ENCODE measurements at places on chromosomes 5 and 9.

DNA sequence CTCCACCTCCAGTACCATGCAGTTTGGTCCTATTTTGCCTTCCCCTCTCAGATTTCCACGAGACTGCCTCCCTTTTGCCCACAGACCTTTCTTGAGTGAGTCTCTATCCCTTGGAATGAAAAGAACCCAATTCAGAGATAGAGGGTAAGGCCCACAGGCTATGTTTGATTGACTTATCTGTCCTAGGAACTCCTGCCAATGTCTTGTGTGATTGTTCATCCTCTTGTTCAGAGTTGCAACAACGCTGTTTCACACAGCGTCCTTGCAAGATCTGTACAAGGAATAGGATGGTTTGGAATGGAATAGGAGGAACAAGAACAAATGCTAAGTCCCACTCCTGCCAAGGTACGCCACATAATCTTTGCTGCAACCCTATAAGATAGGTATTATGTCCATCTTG, 142.2 kb upstream of the ABCA1 start:
- DNase-seq: no peak

DNA sequence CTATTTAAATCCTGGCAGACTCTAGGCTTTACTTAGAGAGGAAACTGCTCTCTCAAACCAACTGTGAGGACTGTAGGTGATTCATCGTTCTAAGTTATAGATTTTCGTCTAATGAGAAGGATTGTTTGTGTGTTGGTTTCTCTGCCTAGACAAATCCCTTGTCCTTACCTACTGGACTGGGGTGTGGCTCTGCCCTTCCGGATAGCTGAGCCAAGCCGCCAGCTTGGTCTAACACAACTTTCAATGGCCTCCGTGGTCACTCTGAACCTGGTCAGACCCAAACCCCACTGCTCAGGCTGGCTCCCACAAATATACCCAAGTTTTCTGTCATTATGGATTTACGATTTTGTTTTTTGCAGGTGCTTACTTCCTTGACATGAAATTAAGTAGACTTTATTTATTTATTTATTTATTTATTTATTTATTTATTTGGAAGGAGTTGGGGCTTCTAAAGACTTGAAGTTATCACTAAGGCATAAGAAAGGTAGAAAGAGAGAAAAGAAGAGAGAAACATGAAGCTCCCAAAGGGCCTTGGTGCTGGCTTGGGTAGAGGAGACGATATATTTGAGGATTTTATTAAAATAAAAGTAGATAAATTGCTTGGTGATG, 19.0 kb downstream of the CARTPT start:
- no peak for DNase-seq

- no peak for DNase-seq
Observed at GRCh38 chr9:426976-427375, 212.3 kb downstream of the DOCK8 start.

DNA sequence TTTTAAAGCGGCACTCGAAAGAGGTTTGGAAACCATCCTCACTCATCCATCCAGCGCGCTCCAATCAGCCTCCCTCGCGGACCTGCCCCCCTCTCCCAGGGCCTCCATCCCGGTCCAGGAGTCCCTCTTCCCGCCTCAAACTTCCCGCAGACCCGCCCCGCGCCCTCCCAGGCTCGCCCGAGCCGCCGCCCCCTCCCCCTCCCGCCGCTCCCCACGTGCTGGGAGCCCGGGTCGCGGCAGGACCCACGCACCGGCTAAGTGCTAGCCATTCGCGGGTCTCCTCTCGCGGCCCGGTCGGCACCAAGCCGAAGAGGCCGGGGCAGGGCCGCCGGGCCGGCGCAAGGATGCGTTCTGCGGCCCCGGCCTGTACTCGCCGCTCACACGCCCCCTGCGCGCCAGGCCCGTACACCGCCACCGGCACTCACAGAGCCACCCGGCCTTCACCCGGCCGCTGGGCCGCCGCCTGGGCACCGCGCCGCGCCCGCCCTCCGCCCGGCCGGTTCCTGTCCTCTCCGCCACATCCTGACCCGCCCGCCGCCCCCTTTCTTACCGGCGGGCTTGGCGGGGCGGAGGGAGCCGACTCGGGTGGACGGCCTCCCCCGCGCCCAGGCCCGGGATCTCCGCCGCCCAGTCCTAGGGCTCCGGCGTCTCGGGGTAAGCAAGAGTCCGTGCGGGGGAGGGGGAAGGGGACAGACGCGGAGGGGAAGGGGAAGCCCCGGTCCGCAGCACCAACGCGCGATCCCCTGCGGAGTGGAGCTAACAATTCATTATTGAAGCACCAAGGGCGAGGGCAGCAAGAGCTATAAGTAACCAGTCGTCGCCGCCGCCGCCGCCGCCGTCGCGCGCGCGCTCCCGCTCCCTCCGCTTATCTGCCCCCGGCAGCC, 576 bp downstream of the CHD1 start:
- DNase-seq: peak; percentile 91

DNA sequence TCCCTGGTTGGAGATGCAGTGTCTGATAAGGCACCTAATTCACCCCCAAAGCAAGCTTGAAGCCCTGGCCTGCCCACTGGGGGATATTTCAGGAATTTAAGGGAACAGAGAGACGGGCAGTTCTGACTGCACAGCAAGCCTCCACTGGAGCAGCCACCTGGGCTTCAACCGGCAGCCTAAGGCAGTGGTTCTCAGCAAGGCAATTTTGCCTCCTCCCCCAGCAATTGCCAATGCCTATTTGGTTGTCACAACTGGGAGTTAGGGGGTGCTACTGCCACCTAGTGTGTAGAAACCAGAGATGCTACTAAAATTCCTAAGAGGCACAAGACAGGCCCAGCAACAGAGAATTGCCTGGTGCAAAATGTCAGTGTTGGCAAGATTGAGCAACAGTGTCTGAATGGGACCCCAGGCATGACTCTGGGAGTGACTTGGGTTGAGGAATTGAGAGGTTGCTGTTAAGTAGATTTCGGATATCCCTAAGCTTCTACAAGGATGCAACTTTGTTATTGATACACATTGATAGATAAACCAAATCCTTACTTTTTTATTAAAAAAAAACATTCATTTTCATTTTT, 58.7 kb upstream of the CTSL start:
- DNase-seq: no peak

- DNase-seq: no peak
Observed at GRCh38 chr9:12732971-12733370, 39.8 kb downstream of the TYRP1 start.

DNA sequence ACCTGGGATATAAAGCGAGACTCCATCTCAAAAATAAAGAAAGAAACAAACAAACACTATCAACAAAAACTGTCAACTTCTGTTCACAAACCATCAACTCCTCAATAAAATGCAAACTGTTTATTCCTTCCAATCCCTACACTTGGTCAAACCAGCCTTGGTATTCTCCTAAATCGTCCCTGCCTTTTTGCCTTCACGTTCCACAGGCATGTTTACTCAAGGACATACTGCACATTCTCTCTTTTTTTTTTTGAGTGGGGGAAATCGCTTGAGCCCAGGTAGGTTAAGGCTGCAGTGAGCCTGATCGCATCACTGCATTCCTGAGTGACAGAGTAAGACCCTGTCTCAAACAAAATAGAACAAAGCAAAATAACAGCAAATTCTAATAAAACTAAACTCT, 13.0 kb downstream of the UBAP2 start:
- DNase-seq: no peak

DNA sequence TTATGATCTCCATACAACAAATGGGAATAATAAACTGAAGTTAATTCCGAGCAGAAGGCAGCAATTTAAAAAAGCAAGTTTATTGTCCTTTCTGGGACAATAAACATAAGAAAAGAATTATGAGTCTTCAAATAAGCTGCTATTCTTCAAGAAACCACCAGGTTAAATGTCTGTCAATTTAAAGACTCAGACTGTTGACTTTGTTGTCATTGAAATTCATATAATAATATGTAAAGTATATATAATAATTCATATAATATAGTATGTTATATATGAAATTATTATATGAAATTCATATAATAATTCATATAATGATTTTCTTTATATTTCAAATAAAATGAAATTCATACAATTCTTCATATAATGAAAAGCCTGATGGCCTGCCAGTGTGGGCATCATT, 497.5 kb upstream of the RGMB start:
- DNase-seq: no peak

DNA sequence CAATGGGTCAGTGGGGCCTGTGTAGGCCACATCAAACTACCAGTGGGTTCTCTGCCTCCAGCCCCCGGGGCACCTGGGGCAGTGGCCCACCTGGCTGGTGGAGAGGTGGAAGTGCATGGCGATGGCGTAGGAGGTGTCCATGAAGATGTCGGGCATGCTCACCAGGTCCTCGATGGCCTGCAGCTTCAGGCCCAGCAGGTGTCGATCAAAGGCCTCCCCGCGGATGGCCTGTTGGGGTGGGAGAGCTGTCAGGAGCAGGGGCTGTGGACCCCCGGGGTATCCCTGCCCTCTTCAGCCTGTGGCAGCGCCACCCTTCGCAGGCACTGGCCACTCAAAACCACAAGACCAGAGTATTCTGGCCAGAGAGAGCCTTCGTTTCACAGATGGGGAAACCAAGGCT, 14.7 kb downstream of the CRAT start:
- no peak for DNase-seq

GRCh38 chr9:127608104-127608966, 3.7 kb upstream of the STXBP1 start:
- peak; percentile 66 for DNase-seq

DNA sequence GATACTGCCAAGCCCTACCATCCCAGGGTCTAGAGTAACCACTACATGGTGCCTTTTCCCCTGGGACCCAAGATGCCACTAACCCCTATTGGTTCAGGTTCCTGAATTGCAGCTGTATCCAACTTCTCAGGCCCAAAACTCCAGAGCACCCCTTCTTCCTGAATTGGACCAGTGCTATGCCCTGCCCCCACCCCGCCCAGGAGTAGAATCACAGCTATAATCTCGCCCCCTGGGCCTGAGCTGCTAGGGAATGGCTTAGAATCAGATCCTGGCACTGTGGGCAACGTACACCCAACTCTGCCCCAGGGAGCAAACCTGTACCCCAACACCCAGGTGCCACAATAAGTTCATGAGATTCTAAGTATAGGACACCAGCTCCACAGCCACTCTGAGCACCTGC, 206.3 kb downstream of the CACNA1B start:
- DNase-seq: peak; percentile 20

DNA sequence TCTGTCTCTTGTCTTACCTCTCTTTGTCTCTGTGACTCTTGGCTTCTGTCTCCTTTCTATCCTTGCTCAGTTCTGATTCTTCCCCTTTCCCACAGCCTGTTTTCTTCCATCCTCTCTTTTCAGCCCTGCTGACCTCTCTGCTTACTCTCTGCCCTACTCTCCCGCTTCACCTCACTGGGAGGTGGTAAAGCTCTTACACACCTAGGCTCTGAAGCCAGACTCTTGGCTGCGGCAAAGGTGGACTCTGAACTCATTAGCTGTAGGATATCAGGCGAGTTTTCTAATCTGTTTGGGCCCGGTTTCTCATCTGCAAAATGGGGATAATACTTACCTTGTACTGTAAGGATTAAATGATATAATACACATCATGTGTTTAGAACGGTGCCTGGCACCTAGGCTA, 11.1 kb downstream of the PCDH1 start:
- no peak for DNase-seq
